ENCODE measurements at places on chromosomes 13 and 19. TPM values are rescaled to one million over a fixed set of nuclear protein-coding genes. Genes with fewer than 3 reads are reported as not detected.

The CALR3 gene
- not detected for total RNA-seq

The KLK4 gene
- total RNA-seq = not detected

The SULT2A1 gene
- total RNA-seq = not detected

The CRB3 gene
- total RNA-seq = 0.34 TPM

The NECTIN2 gene
- total RNA-seq = 342 TPM

The ZNF805 gene
- 8.6 TPM for total RNA-seq

The EDNRB gene
- 18.8 TPM for total RNA-seq

The CDKN2D gene
- 1.6 TPM for total RNA-seq

The ZNF90 gene
- total RNA-seq = 0.87 TPM

The NOTCH3 gene
- total RNA-seq = 37.5 TPM

The MUC16 gene
- total RNA-seq = not detected

The NCR1 gene
- not detected for total RNA-seq

All from glomerular endothelial cell (primary cell).